ENCODE measurements at places on chromosomes 11 and 22.

DNA sequence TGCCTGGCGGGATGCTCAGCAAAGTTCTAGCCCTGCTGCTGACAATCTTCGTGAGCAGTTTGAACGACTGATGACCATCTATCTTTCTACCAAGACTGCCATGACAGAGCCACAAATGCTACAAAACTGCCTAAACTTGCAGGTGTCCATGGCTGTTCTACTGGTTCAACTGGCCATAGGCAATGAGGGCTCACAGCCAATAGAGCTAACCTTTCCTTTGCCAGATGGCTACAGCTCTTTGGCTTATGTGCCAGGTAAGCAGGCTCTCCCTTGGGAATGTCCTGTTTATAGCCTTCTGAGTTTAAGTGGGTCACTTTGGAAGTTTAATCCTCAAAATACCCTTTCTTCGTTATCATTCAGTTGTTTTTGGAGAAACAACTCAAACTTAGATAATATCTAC is 20.1 kb downstream of the UBE4A start:
- DNase-seq = no peak

DNA sequence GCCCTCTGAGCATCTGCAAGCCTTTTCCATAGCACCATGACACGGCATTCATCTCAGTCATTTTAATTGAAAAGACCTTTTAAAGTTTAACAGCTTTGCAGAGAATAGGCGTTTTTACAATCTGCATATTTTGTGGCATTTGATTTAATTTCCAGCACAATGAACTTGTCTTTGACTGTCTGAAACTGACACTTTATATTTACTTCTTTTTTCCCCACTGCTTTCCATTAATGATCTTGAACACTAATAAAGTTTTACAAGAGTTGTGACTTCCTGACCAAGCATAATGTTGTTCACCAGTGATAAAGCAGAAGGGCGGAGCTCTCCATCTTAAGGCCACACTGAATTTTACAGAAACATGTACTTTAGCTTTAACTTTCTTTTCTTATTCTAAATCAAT is 548.7 kb downstream of the FAM181B start:
- DNase-seq = no peak

GRCh38 chr11:125423247-125423849 is 72.7 kb downstream of the FEZ1 start:
- DNase-seq = no peak

DNA sequence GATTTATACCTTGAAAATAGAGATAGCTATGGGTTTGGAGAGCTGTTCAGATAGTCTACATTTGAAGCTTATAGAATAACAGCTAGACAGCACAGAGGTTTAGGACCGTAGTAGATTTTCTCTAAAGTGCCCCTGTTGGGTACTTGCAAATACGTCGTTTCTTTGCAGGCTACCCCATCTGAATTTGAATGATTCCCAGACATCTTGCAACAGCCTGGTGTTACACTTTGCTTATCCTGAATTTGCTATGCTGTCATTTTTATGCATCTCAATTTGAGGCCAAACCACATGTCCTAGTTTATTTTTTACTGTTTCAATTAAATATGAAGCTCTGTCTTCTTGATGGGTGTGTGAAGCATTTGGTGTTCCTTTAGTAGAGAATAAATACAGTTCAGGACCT is 142.1 kb downstream of the WNT11 start:
- no peak for DNase-seq

GRCh38 chr11:77506857-77507256 is 33.0 kb upstream of the PAK1 start:
- DNase-seq = no peak

DNA sequence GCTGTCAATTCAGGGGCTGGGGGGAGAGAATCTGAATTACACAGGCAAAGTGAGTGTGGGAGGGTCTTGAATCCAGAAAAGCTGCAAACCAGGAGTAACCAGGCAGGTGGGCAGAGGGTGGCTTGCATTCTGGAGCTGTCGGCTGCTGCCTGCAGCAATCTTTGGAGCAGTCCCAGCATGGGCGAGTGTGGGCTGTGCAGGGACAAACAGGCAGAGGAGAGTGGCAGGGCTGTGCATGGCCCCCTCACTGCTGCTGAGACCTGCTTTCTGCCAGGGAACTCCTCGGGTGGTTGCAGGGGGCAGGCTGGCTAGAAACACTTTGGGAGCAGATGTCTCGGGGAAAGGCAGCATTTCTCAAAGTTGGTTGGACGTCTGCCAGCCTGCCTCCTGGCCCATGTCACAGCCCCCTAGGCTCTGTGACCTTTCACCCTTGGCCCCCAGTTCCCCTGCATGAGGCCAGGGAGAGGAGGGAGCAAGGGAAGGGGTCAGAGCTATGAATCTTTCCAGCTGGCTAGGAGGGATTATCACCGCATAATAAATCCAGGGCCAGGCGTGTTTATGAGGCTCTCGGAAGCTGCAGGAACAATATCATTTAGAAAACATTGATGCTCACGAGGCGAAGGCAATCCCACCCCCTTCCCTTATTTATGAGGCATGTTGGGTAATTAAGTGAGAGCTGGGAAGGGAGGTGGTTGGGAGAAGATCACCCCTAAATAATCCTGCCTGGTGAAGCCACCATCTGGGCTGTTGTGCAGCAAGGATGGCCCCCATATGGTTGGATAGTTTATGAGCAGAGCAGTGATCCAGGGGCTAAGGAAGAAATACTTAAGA is 212.3 kb upstream of the NCAM1 start:
- DNase-seq = no peak

DNA sequence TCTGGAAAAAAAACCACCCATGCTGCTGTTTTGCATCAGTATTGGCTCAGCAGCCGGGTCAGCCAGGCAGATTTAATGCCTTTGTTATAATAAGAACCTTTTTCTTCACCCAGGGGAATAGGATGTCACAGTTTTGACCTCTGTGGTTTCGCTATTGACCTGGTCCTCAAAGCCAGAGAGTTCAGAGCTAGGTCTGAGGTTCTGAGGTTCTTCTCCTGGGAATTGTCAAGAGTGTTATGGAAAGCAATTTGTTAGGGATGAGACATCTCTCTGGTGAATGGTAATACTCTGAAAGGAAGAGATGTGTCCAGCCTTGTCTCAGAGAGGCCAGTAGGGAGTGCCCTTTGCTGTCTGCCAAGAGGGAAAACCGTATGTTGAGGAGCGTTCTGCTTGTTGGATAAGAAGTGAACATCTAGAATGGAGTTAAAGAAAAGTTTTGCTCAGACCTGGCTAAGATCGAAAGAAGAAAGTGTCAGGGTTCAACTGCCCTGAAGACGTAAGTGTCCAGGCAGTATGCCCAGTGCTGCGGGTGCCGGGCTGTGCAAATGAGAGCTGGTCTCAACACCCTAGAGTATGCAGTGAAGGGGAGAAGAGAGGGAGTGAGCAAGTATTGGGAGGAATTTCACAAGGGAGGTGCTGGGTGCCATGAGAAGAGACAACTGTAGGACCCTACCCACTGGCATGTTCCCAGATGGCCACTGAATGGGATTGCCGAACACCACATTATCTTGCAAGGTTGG is 150.9 kb upstream of the TTC12 start:
- no peak for DNase-seq

GRCh38 chr11:21113876-21114275 is 444.5 kb downstream of the NELL1 start:
- no peak for DNase-seq

GRCh38 chr11:34680918-34681586 is 60.2 kb downstream of the EHF start:
- DNase-seq = no peak

DNA sequence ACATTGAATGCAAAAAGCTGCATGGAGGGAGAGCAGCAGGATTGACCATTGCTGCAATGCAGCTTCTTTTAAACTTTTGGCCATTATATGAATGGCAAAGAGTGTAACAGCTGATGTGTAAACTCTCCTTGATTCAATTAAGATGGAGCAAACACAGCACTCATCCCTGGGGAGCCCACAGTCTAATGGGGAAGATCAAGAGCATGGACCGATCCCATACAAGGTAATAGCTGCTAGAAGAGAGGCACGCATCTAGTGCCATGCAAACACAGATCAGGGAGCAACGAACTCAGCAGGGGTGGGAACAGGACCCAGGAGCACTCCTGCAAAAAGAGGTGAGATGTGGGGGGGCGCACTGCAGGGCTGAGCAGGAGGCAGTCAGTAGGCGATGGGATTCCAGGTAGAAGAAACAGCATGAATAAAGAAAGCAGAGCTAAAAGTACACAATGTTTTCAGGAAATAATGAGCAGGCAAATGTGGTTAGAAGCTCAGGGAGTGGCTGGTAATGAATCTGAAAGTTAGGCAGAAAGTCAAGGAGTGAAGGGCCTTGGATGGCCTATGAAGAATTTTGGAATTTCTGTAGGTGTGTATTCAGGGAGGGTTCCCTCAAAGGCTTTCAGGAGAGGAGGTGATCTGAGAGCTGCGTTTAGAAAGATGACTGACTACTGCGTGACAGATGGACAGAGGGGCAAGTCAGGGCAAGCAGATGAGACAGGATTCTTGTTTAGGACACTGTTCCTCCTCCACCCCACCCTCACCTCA is 17.2 kb upstream of the BMAL1 start:
- no peak for DNase-seq

DNA sequence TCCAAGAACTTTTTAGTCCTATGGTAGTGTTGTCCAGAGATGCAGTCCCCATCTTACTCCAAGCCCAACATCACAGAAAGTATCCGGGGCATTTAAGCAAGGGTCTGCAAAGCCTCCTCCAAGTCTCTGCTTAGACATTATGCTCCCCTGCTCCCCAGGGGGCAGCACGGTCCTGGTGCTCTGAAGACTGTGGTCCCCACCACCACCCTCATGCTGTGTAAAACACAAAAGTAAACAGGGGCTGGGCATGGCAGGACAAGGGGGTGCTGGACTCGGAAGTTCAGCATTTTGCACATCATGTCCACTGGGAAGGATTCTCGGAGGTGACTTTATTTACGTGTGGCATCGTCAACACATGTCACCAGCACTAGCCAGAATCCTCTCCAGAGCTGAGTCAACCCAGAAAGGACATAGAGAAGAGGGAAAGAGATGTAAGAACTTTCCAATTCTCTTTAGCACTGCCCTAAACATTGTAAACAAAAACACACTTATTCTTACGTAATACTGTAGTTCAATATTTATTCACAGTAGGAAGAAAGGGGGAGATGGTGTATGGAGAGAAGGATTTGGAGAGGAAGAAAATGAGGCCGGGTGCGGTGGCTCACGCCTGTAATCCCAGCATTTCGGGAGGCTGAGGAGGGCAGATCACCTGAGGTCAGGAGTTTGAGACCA is 37.7 kb downstream of the TCIRG1 start:
- DNase-seq = no peak

DNA sequence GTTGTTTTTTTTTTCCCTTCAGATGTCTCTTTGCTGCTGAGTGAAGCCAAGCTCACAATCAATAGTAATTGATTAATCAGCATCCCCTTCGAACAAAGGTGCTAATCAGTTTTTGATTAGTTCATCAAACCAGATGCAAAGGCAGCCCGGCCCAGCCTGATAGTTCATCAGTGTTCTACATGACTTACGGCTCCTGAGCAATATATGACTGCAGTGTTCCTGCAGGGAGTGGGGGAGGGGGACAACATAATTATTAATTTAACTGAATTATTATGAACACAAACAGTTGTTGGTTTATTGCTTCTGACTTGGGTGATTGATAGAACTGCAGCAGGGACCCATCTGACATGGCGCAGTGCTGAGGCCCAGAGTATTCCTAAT is 315.3 kb downstream of the CADM1 start:
- no peak for DNase-seq

GRCh38 chr22:37486224-37486845 is at the start of gene MFNG:
Gene MFNG (minus strand): TSS chr22:37486384. CDS start chr22:37486177, 207 bp downstream.
- DNase-seq = peak; percentile 46

- DNase-seq = no peak
These were observed 23.7 kb upstream of the CBX7 start for GRCh38 chr22:39176143-39176713.

DNA sequence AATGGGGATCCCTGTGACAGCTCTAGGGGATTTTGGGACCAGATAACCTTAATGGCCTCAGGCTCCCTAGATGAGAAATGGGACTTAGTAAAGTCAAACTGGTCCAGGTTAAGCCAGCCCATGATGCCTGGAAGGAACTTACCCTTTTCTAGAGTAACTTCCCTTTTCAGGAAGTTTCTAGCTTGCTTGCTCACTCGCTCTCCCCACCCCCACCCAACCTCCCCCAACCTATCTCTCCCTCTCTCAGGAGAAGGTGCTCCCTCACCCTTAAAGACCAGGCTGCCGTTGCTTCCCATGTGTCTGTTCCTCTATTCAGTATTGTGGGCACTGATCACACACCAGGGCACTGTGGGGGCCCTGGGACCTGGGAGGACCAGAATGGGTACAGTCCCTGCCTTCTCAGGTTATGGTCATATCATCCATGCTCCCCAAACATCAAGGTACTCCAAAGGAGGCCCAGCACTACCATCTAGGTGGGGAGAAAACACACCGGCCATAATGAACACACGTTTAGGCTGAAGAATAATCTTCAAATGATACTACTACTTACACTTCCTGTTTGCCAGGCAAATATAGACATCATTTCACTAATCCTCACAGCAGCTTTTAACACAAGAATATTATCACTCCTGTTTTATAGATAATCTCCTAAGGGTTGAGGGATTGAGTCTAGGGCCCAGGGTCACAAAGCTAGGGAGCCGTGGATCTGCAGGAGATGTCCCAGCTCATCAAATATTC is 18.2 kb downstream of the KCNQ1OT1 start:
- DNase-seq = no peak

DNA sequence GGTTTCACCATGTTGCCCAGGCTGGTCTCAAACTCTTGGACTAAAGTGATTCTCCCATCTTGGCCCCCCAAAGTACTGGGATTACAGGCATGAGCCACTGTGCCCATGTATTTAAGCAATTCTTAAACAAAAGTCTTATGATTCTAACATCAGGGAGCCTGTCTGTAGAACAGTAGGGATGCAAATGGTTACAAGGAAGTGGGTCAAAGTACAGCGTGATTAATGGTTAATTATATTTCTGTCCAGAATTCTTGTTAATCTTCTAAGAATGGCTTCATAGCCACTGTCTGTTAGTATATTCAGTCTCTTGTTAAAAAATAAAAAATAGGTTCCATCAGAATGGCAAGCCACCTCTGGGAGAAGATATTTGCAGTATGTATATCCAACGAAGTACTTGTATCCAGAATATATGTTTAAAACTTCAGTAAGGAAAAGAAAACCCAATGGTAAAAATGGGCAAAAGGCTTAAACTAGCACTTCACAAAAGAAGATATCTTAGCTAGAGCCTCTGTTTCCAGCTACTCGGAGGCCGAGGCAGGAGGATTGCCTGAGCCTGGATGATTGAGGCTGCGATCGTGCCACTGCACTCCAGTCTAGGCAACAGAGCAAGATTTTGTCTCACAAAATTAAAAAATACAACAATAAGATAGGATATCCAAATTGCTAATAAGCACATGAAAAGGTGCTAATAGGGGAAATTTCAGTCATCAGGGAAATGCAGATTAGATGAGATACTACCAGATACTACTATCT is 22.9 kb downstream of the ATG13 start:
- no peak for DNase-seq

All from neural crest cell (in vitro differentiated cells).